ENCODE measurements at places on chromosomes 12 and 14. TPM values are rescaled to one million over a fixed set of nuclear protein-coding genes. Genes with fewer than 3 reads are reported as not detected.

PRH2 gene
- polyA plus RNA-seq: not detected

- H3K36me3 ChIP-seq: no peaks in the 10 kb centered on the region
- peaks cover 4% of the 10 kb centered on the region for H3K4me1 ChIP-seq
- H3K27me3 ChIP-seq: peaks cover 48% of the 10 kb centered on the region
- no peak overlapping the region for H3K27ac ChIP-seq
Observed at GRCh38 chr14:61320806-61321384, 484 bp upstream of the PRKCH start.

FLRT2 gene
- 4.3 TPM for polyA plus RNA-seq

DNA sequence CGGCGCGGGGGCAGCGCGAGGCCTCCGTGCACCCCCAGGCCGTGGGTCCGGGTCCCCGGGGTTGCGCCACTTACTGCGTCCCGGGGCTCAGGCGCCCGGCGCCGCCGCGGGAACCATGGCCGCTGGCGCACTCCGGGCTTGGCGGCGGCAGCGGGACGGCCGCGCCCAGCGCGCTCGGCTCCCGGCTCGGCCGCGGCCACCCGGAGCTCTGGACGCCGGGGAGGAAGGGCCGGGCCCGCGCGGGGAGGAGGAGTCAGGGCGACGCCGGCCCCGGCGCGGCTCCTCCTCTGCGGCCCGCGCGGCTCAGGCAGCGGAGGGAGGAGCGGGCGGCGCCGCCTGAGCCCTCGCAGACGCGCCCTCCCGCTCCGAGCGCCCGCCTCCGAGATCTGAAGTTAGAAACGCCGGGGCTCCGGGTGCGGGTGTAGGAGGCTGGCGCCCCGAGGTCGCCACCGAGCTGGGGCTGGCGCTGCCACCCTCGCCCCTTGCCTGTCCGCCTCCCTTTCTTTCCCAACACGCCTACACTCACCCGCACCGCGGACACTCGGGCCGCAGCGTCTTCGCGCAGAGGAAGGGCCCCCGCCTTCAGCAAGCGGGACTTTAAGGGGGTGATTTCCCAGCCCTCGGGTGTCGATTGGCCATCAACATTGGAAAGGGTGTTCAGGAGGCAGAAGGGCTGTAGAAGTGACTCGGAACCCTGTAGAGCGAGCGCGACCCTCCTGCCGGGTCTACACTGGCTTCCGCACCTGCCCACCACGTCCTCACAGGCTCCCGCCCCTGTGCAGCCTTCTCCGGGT, at the start of gene NIN:
Gene NIN, minus strand, starts transcription at position 231 of the 794 bp plus-strand sequence. CDS start 9,106 bp downstream, outside the sequence.
- peaks cover 20% of the 10 kb centered on the region for H3K4me1 ChIP-seq
- H3K27ac ChIP-seq: no peak within 1 kb of the TSS
- DNase-seq: peak; percentile 88

OLR1 gene
- polyA plus RNA-seq: not detected

DNA sequence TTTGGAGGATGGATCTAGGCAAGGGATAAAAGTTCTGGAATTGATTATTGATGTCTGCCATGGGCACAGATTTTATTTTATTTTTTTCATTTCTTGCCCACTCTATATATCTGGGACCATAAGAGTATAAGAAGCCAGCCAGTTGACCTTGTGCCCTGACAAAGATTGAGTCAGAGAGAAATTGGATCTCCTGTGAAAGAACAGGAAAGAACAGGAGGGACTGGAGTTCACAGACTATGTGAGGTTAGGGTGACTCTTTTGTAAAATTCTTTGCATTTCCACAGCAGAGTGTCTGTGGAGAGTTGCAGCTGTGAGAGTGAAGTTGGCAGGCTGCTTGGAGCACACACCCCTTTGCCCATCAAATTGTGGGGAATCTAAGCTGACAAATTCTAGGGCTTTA, 358.4 kb upstream of the TBX3 start:
- H3K36me3 ChIP-seq: no peaks in the 10 kb centered on the region
- H3K27me3 ChIP-seq: no peaks in the 10 kb centered on the region
- no peak overlapping the region for H3K4me3 ChIP-seq
- no peak overlapping the region for H3K27ac ChIP-seq
- H3K4me1 ChIP-seq: no peaks in the 10 kb centered on the region

DNA sequence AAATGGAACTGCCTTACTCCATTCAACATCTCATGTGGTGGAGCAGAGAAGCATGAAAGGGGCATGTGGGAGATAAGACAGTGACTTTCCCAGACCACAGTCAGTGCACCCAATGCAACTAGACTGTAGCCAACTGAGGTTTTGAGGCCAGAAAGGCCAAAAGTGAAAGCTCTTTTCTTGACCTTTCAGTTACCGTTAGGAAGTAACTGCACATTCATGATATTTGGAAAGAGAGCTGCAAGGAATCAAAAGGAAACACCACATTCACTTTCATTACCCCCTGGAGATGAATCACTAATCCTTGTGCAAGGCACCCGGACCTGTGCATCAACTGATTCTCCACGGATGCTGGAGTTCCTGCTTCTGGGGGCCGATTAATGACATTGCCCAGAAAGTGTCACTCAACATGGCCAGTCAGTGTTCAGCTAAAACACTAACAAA, 72.9 kb upstream of the ELK3 start:
- no peaks in the 10 kb centered on the region for H3K36me3 ChIP-seq
- no peak overlapping the region for H3K27ac ChIP-seq
- H3K4me1 ChIP-seq: peaks cover 6% of the 10 kb centered on the region
- H3K27me3 ChIP-seq: no peaks in the 10 kb centered on the region
- DNase-seq: no peak

- no peak for DNase-seq
- no peaks in the 10 kb centered on the region for H3K27me3 ChIP-seq
- H3K36me3 ChIP-seq: no peaks in the 10 kb centered on the region
Observed at GRCh38 chr14:20671597-20672283, 12.6 kb upstream of the RNASE4 start.

PTPRO gene
- polyA plus RNA-seq: 2.3 TPM

KRT85 gene
- not detected for polyA plus RNA-seq

JDP2 gene
- polyA plus RNA-seq: 12.5 TPM

- peaks cover 33% of the 10 kb centered on the region for H3K4me1 ChIP-seq
- H3K27me3 ChIP-seq: peaks cover 8% of the 10 kb centered on the region
- no peak for DNase-seq
- no peaks in the 10 kb centered on the region for H3K36me3 ChIP-seq
Observed at GRCh38 chr14:37032863-37033262, 139.5 kb downstream of the SLC25A21 start.

- no peaks in the 10 kb centered on the region for H3K36me3 ChIP-seq
- no peak overlapping the region for H3K27ac ChIP-seq
- H3K27me3 ChIP-seq: no peaks in the 10 kb centered on the region
Observed at GRCh38 chr14:65791191-65791981, 378.9 kb downstream of the FUT8 start.

- H3K4me1 ChIP-seq: peaks cover 43% of the 10 kb centered on the region
- no peak for DNase-seq
- no peaks in the 10 kb centered on the region for H3K36me3 ChIP-seq
- peak overlapping the region; percentile 87 for H3K4me3 ChIP-seq
- no peaks in the 10 kb centered on the region for H3K27me3 ChIP-seq
Observed at GRCh38 chr12:74538491-74539258, 1.0 kb downstream of the ATXN7L3B start.

DNA sequence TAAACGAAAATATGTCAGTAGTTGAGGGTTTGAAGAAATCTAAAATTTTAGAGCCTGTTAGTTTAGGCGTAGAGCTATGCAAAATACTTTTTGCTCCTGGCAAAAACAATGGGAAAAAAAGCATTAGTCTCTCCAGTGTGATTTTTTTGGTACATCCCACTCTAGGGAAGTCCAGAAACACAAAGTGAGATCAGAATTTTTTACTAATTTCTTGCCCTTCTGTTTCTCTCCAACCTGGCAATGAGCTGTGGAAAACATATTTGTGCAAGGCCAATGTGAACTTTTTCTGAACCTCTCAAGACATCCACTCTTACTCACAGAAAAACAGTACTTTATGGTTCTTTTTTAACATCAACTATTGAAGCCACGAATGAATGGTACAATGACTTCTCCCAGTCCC, 56.9 kb upstream of the DCN start:
- no peak overlapping the region for H3K4me3 ChIP-seq
- H3K27me3 ChIP-seq: no peaks in the 10 kb centered on the region
- H3K27ac ChIP-seq: no peak overlapping the region
- H3K4me1 ChIP-seq: no peaks in the 10 kb centered on the region

DNA sequence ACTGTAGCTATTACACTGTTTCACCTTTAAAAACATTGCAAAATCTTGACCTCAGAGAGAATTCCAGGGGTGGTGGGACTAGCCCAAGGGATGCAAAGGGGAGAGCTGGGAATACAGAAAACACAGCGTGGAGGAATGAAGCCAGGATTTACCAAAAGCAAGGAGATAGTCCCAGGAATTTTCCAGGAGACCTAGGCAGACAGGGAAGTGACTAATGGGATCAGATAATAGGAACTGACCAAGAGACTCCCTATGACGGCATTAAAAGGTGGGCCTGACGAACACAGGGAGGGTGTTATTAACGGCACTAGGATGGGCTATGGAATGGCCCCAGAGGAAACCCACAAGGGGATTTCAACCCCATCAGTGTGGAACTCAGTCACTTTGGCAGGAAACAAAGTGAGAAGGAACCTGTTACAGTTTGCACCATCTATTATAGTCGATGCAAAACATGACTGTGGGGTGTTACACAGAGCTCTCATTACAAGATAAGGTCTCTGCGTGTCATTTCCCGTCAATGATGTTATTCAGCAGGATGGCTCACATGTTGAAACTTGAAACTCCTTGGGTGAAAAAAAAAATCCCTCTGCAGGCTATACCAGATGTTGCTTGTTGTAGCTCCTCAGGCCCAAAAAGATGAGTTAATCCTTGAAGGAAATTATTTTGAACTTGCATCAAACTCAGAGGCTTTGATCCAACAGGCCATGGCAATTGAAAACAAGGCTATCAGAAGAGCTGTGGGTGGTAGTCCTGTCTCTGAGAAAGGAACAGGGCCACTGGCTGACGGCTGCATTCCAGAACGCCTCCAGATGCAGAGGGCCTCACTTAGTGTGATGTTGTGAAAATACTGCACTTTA, 58.7 kb downstream of the DRAM1 start:
- peaks cover 3% of the 10 kb centered on the region for H3K4me1 ChIP-seq
- no peak overlapping the region for H3K27ac ChIP-seq
- DNase-seq: peak; percentile 18
- H3K27me3 ChIP-seq: no peaks in the 10 kb centered on the region

DNA sequence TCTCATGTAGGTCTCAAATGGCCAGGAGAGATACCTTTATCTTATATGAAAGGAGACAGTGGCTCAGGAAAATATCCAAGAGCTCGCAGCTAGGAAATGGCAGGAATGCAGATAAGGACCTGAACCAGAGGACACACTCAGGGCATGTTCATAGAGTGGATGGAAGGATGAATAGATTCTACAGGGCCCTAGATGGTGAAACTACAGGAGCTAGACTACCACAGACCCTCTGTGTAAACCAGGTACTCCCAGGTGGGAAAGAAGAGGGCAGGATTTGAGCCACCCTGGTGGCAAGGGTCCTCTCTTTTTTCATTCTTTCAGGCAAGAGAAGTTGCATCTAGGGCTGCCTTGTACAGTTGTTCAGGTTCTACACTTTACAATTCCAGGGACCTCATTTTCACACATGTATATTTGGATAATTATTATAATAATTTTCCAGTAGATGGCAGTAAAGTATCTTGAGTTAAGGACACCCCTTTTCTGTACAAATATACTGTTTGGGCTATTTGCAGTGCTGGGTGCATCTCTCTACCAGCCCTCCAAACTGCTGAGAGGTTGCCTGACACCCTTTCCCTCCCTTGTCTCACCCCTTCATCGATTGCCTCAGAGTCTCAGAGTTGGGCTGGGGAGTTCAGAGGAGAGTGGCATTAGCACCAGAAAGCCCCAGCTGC, 10.5 kb upstream of the ZDHHC22 start:
- no peaks in the 10 kb centered on the region for H3K27me3 ChIP-seq
- H3K27ac ChIP-seq: 0 out of 2 replicates have a peak overlapping the region, but pooled peaks have one; percentile 28
- H3K36me3 ChIP-seq: no peaks in the 10 kb centered on the region

DNA sequence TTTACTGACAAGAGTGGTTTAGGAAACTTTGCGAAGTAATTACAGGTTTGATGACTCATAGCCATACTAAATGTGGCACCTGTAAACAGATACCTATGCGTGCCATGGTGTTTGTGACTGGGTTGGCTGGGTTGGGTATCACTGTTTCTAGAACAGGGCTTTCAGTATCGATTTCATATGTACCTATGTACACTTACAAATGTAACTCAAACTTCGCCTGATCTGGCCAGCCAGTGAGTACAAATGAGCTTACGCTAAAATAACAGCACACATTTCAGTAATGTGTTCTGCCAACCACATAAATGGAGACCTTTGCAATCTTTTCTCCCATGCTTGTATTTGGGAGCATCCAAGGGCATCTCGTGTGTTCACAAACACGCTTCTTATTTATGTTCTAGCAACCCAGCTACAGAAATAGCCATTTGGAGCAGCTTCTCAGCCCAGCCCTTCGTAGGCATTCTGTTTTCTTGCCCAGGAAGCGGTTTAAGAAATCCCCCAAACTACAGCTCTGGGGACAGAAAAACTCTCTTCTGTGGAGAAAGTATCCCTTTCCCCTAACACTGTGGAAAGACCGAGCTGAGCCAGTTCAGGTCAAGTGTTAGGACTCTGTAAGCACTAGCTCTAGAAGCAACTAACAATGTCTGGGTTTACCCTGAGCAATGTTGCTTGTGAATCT, 42.3 kb upstream of the MDM1 start:
- no peaks in the 10 kb centered on the region for H3K27me3 ChIP-seq
- no peak for DNase-seq
- H3K4me1 ChIP-seq: peaks cover 20% of the 10 kb centered on the region
- H3K27ac ChIP-seq: no peak overlapping the region
- no peaks in the 10 kb centered on the region for H3K36me3 ChIP-seq

DNA sequence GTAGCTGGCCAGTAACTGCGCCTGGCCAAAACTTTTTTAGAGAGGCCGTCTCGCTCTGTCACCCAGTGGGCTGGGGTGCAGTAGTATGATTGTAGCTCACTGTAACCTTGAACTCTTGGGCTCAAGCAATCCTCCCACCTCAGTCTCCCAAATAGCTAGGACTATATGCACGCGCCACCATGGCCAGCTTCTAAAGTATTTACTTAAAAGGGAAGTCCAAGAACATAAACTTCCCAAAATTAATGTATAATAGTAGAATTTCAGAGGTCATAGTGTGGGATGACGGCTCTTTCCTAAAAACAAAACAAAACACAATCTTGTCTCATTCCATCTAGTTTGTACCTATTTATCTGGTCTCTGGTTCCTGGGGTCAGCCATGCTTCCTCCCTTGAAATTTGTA, 42.2 kb upstream of the FOS start:
- no peaks in the 10 kb centered on the region for H3K36me3 ChIP-seq
- no peaks in the 10 kb centered on the region for H3K27me3 ChIP-seq
- H3K27ac ChIP-seq: no peak overlapping the region
- peaks cover 6% of the 10 kb centered on the region for H3K4me1 ChIP-seq
